ENCODE measurements at places on chromosomes 16 and 17. TPM values are rescaled to one million over a fixed set of nuclear protein-coding genes. Genes with fewer than 3 reads are reported as not detected.

- H3K27me3 ChIP-seq, result no peaks in the 10 kb centered on the region
- no peaks in the 10 kb centered on the region for H3K36me3 ChIP-seq
- H3K4me3 ChIP-seq, result peak overlapping the region; percentile 70
- H3K27ac ChIP-seq, result peak overlapping the region; percentile 89
- no peaks in the 10 kb centered on the region for H3K4me1 ChIP-seq
These were observed 412 bp downstream of the EPN2 start for GRCh38 chr17:19237389-19238166.

GRCh38 chr17:58577696-58578095 lies 63.3 kb upstream of the MTMR4 start:
- H3K27ac ChIP-seq, result no peak overlapping the region
- H3K4me1 ChIP-seq, result no peaks in the 10 kb centered on the region
- no peaks in the 10 kb centered on the region for H3K27me3 ChIP-seq

DNA sequence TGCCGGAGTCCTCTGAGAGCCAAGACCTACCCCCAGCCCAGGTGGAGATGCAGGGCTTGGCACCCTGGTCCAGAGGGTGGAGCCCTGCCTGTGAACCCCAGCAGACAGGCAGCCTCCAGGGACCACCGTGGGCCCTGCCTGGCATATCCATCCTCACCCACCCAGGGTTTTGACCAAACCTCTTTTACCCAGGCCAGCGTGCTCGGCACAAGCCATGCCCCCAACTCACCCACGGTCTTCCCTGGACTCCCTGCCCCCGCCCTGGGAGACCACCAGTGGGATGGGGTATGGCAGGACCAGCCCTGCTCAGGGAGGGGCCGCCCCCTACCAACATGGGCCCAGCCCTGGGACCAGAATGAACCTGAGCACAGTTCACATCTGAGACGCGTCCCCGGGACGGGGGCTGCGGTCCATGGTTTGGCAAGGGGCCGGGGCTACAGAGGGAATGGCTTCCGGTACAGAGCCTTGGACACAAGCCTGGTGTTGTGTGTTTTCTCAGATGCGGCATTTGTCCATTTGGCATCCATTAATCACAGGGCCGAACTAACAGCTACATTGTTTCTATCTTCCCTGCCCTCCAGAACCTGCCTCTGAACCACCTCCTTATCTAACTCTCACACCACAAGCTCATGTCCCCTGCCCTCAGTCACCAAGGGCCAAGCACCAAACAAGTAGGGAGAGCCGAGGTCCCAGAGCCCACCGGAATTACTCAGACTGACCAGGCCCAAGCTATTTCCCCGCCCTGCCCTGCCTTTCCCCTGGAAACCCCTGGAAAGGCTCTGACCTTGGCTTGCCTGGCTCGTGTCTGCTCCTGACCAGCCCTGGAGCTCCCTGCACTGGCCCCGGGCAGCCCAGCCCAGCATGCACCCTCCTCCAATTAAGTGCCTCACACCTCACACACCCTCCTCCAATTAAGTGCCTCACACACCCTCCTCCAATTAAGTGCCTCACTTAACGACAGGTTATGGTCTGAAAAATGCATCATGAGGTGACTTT lies 14.1 kb downstream of the HS3ST6 start:
- no peak overlapping the region for H3K27ac ChIP-seq
- H3K4me1 ChIP-seq, result no peaks in the 10 kb centered on the region
- H3K4me3 ChIP-seq, result no peak overlapping the region
- peaks cover 10% of the 10 kb centered on the region for H3K27me3 ChIP-seq

GRCh38 chr16:77499373-77500285 lies 64.8 kb upstream of the ADAMTS18 start:
- no peak overlapping the region for H3K4me3 ChIP-seq
- no peak overlapping the region for H3K27ac ChIP-seq
- no peaks in the 10 kb centered on the region for H3K36me3 ChIP-seq
- H3K4me1 ChIP-seq, result no peaks in the 10 kb centered on the region
- no peak for DNase-seq

- no peak overlapping the region for H3K27ac ChIP-seq
- H3K4me3 ChIP-seq, result no peak overlapping the region
- H3K4me1 ChIP-seq, result no peaks in the 10 kb centered on the region
These were observed 7.5 kb downstream of the CACNG1 start for GRCh38 chr17:67051837-67052236.

WDR59 gene
- total RNA-seq, result 73.1 TPM

CIITA gene
- total RNA-seq, result 15.6 TPM

- no peaks in the 10 kb centered on the region for H3K27me3 ChIP-seq
- peak overlapping the region; percentile 28 for H3K27ac ChIP-seq
These were observed 32.9 kb downstream of the SMYD4 start for GRCh38 chr17:1796800-1797199.

GRCh38 chr17:44979426-44979995 lies 11.4 kb upstream of the C1QL1 start:
- no peaks in the 10 kb centered on the region for H3K36me3 ChIP-seq
- peaks cover 3% of the 10 kb centered on the region for H3K4me1 ChIP-seq
- no peak overlapping the region for H3K4me3 ChIP-seq
- DNase-seq, result no peak
- H3K27ac ChIP-seq, result no peak overlapping the region

GRCh38 chr16:1036726-1037393 lies 35.7 kb upstream of the SSTR5 start:
- no peak overlapping the region for H3K4me3 ChIP-seq
- DNase-seq, result no peak
- H3K27me3 ChIP-seq, result peaks cover 14% of the 10 kb centered on the region
- no peaks in the 10 kb centered on the region for H3K4me1 ChIP-seq
- H3K27ac ChIP-seq, result no peak overlapping the region

DNA sequence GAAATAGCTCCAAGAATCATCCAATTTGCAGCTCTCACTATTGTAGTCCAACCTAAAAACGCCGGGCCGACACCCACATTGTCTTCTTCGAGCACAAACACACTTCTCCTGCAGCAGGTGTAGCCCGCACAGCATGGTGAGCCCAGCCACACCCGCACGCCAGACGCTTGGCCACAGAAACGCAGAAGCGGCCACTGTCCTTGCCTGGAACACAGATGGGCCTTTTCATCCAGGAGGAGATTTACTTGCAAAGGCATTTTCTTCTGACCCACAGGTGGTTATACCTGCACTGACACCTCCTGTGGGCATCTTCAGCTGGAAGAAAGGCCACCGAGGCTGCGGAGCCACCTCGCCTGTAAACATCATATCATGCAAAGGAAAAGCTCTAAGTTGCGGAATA lies 98.4 kb downstream of the ADCY9 start:
- H3K4me1 ChIP-seq, result peaks cover 3% of the 10 kb centered on the region
- DNase-seq, result no peak
- no peaks in the 10 kb centered on the region for H3K36me3 ChIP-seq
- H3K4me3 ChIP-seq, result no peak overlapping the region
- no peak overlapping the region for H3K27ac ChIP-seq

FBXO39 gene
- total RNA-seq, result not detected

GRCh38 chr17:7843536-7844291 lies 9.7 kb downstream of the KDM6B start:
- peaks cover 28% of the 10 kb centered on the region for H3K36me3 ChIP-seq
- peak overlapping the region; percentile 62 for H3K4me3 ChIP-seq
- peak overlapping the region; percentile 99 for H3K27ac ChIP-seq
- H3K4me1 ChIP-seq, result peaks cover 36% of the 10 kb centered on the region
- DNase-seq, result peak; percentile 89

KRT36 gene
- not detected for total RNA-seq

- no peak overlapping the region for H3K4me3 ChIP-seq
- H3K27me3 ChIP-seq, result no peaks in the 10 kb centered on the region
- DNase-seq, result no peak
- H3K4me1 ChIP-seq, result no peaks in the 10 kb centered on the region
- H3K27ac ChIP-seq, result no peak overlapping the region
These were observed 14.4 kb upstream of the DOK4 start for GRCh38 chr16:57500578-57501111.

- H3K27me3 ChIP-seq, result no peaks in the 10 kb centered on the region
- no peaks in the 10 kb centered on the region for H3K36me3 ChIP-seq
- H3K27ac ChIP-seq, result no peak overlapping the region
- H3K4me1 ChIP-seq, result no peaks in the 10 kb centered on the region
- H3K4me3 ChIP-seq, result no peak overlapping the region
These were observed 145.2 kb downstream of the KCNJ2 start for GRCh38 chr17:70314506-70314905.

DNA sequence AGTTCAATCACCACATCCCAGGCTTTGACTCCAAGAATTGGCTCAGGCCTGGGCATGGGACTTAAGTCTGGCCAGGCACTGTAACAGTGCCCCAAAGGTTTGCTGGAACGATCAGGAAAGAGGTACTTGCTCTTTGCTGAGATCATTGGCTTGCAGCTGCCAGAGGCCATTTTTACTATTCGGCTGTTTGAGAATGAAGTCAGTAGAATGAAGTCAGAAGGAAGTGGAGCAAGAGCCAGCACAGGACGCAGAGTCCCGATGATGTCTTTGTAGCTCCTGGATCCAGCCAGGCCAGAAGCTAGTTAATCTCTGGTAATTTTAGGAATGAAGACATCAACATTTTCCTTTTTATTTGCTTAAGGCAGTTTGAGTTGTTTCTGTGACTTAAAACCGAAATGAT lies 195.5 kb downstream of the RAB11FIP4 start:
- no peak overlapping the region for H3K27ac ChIP-seq
- H3K36me3 ChIP-seq, result no peaks in the 10 kb centered on the region
- no peaks in the 10 kb centered on the region for H3K27me3 ChIP-seq
- no peak overlapping the region for H3K4me3 ChIP-seq
- H3K4me1 ChIP-seq, result peaks cover 6% of the 10 kb centered on the region

GRCh38 chr16:81318711-81319110 lies 3.9 kb downstream of the GAN start:
- H3K4me1 ChIP-seq, result peaks cover 16% of the 10 kb centered on the region
- H3K36me3 ChIP-seq, result no peaks in the 10 kb centered on the region
- no peak overlapping the region for H3K4me3 ChIP-seq
- DNase-seq, result no peak
- H3K27me3 ChIP-seq, result no peaks in the 10 kb centered on the region
- no peak overlapping the region for H3K27ac ChIP-seq

GRCh38 chr16:23832882-23833281 lies 2.9 kb upstream of the PRKCB start:
- no peaks in the 10 kb centered on the region for H3K36me3 ChIP-seq
- no peak overlapping the region for H3K27ac ChIP-seq
- DNase-seq, result no peak
- no peaks in the 10 kb centered on the region for H3K4me1 ChIP-seq
- H3K4me3 ChIP-seq, result no peak overlapping the region

GRCh38 chr16:70743791-70744190 lies 57.2 kb downstream of the VAC14 start:
- H3K36me3 ChIP-seq, result no peaks in the 10 kb centered on the region
- no peak overlapping the region for H3K27ac ChIP-seq
- no peak overlapping the region for H3K4me3 ChIP-seq
- DNase-seq, result no peak
- no peaks in the 10 kb centered on the region for H3K27me3 ChIP-seq
- H3K4me1 ChIP-seq, result peaks cover 41% of the 10 kb centered on the region

DNA sequence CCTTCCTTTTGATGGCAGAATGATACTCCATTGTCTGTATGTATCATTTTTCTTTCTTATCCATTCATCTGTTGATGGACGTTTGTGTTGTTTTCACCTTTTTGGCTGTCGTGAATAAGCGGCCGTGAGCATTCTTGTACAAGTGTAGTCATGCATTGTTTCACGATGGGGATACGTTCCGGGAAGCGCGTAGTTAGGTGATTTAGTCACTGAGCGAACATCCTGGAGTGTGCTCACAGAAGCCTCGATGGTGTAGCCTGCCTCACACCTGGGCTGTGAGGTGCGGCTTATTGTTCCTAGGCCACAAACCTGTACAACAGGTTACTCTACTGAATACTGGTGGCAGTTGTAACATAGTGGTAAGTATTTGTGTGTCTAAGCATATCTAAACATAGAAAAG lies 136.5 kb downstream of the CMIP start:
- H3K4me1 ChIP-seq, result peaks cover 24% of the 10 kb centered on the region
- no peak overlapping the region for H3K4me3 ChIP-seq
- no peaks in the 10 kb centered on the region for H3K27me3 ChIP-seq
- no peak overlapping the region for H3K27ac ChIP-seq
- no peaks in the 10 kb centered on the region for H3K36me3 ChIP-seq

GALR2 gene
- total RNA-seq, result not detected

GRCh38 chr17:57744195-57745170 lies 616 bp downstream of the CCDC182 start:
- no peaks in the 10 kb centered on the region for H3K36me3 ChIP-seq
- H3K4me1 ChIP-seq, result no peaks in the 10 kb centered on the region
- no peak overlapping the region for H3K4me3 ChIP-seq
- DNase-seq, result no peak
- no peaks in the 10 kb centered on the region for H3K27me3 ChIP-seq

GRCh38 chr17:10657879-10658278 lies 770 bp upstream of the MYH3 start:
- H3K4me3 ChIP-seq, result no peak overlapping the region
- no peaks in the 10 kb centered on the region for H3K27me3 ChIP-seq
- no peak overlapping the region for H3K27ac ChIP-seq
- no peaks in the 10 kb centered on the region for H3K36me3 ChIP-seq
- H3K4me1 ChIP-seq, result no peaks in the 10 kb centered on the region

DNA sequence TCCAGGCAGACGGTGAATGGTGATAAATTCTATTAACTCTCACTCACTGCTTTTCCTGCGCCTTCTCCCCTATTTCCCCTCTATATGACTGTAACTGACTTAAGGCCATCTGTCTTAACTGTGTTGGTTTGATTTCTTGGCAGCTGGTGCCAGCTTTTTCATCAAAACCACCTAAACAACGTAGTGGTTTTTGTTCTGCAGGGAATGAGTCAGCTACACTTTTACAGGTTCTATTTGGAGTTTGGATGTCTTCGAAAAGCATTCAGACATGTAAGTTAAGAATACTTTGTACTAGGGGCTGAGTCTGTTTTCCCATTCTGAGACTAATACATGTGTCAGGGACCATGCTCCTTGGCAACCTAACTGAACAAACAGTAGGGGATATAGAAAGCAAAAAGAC lies 8.5 kb downstream of the REXO5 start:
- H3K36me3 ChIP-seq, result peaks cover 8% of the 10 kb centered on the region
- no peaks in the 10 kb centered on the region for H3K4me1 ChIP-seq
- H3K27me3 ChIP-seq, result no peaks in the 10 kb centered on the region
- no peak overlapping the region for H3K27ac ChIP-seq
- DNase-seq, result no peak

DNA sequence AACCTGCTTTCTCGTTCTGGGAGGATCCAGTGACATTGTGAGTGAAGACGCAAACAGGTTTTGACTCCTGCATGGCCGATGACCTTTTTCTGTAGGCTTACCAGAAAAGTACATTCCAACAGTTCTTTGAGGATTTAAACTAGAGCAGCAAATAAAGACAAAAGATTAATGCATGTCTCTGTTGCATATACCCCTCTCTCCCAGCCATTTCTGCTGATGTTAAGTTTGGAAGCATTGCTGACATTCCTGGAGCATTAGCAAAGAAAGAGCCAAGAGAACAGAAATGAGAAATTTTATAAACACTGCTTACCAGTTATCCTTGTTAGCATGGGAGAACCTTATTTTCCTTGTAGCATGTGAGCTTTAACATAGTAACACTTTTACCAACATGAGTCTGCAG lies 49.3 kb downstream of the SIAH1 start:
- H3K27me3 ChIP-seq, result no peaks in the 10 kb centered on the region
- no peaks in the 10 kb centered on the region for H3K4me1 ChIP-seq
- no peaks in the 10 kb centered on the region for H3K36me3 ChIP-seq
- H3K27ac ChIP-seq, result no peak overlapping the region
- DNase-seq, result no peak

RHBDL1 gene
- 11.5 TPM for total RNA-seq

All from adrenal gland (tissue), 19 donors.